NCI-H510A (cell line): ENCODE measurements at places on chromosomes 12 and 14.

DNA sequence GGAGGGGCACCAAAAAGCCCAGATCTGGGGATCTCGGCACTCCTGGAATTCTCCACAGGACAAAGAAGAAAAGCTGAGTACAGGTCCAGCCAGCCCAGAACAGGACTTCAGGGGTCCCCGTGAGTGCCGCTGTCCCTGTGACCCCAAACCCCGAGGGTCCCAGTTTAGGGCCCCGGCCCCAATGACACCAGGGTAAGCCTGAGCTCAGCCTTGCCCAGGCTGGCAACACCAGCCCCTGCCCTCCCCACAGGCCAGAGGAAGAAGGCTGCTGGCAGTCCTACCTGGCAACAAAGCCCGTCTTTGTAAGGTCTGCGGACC is 1.8 kb downstream of the CDK2AP1 start:
- DNase-seq = no peak

DNA sequence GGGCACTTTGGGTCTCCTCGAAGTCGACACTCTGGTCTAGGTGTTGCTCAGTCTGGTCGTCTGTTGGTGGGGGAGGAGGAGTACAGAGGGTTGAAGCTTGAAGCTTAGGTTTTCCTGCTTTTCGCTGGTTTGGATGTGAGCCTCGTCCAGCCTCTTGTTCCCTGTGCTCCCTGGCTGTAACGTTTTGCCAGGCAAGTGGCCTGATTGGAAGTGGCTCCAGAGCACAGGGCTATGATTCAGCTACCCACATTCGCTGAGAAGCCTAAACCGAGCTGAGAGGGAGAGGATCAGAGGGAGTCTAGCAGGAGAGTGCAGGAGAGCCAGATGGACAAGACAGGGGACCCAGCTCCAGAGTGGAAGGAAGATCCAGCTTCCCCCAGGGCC is 6.1 kb downstream of the HOXC10 start:
- no peak for DNase-seq

GRCh38 chr14:21267886-21268616 is 1.2 kb downstream of the HNRNPC start:
- DNase-seq = no peak

DNA sequence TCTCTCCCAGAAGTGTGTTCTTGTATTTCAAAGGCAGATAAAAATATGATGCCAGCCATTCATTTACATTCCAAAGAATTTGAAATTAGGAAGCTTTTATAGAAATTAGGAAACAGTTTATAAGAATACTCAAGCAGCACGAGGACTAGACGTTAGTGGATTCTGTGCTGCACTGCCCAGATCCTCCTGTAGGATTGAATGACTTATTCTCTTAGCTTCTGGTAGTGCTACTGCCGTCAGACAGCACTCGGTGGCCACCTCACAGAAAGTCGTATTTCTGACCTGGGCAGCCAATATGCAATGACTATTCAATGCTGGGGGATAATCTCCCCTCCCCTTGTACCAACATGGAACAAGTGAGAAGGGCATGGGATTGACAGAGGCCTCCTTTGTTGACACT is 326.4 kb downstream of the RPL10L start:
- DNase-seq = no peak

DNA sequence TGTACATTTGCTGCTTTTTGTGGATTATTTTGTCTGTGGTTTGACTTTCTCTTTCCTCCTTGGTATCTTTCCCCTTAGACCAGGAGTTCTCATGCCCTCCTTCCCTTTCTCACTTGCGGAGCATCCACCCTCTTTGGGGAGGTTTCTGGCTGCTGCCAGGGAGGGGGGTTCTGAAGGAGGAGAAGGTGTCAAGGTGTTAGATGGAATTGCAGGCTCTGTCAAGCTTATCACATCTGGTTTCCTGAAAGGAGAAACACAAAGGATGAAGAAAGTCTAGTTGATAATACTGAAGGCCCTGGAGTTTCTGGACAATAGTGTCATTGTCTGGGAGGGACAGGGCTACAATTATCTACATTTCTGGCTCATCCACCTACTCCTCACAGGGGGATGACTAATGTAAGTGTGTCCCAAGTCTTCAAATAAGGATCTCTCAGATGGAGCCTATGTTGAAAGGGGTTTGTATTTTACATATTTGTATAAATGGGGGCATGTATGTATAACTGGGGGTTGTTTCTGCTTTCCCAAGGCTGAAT is 217.3 kb upstream of the CCDC196 start:
- no peak for DNase-seq

GRCh38 chr12:96061864-96062453 is 26.6 kb upstream of the LTA4H start:
- DNase-seq = no peak
